ENCODE measurements at places on chromosomes 3 and 15.

DNA sequence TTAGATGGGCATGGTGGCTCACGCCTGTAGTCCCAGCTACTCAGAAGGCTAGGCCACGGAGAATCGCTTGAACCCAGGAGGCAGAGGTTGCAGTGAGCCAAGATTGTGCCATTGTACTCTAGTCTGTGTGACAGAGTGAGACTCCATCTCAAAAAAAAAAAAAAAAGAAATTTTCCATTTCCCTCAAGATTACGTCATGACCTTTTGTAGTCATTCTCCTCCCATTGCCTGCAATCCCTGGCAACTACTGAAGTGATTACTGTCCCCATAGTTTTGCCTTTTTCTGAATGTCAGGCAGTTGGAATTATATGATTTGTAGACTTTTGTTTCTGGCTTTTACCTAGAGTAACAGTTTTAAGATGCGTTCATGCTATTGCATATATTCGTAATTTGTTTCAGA is 28.0 kb downstream of the WDR76 start:
- no peak for DNase-seq

DNA sequence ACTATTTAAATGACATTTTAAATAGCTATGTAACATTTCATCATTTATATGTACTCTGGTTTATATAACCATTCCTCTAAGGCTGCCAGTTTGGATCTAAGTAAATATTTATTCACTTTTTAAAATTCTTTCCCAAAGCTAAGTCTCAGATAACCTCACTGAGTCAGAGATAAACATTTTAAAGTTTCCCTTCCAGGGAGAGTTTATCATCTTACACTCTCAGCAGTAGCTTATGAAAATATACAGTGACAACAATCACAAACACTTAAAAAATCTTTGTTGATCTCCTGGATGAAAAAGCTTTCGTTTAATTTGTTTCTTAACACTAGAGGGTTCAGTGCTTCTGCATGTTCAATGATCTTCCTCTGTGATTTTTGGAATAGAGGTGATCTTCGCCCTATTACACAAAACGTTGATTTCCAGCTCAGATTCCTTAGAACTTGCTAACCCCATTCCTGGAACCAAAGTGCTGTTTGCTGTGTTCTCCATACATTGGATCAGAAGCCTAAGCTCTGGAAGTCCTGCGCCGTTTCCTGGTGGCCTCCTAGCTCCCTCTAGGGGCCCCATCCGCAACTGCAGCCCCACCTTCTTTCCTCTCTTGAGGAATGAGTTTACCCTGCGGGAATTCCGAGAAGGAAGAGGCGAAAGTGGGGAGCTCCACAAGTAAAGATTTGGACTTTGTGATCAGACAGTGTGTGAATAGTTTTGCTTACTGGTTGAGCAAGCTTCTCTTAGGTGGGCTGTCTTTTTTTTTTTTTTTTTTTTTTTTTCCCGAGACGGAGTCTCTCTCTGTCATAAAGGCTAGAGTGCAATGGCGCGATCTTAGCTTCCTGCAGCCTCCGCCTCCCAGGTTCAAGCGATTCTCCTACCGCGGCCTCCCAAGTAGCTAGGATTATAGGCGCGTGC is 29.3 kb upstream of the SACM1L start:
- DNase-seq: peak; percentile 62

DNA sequence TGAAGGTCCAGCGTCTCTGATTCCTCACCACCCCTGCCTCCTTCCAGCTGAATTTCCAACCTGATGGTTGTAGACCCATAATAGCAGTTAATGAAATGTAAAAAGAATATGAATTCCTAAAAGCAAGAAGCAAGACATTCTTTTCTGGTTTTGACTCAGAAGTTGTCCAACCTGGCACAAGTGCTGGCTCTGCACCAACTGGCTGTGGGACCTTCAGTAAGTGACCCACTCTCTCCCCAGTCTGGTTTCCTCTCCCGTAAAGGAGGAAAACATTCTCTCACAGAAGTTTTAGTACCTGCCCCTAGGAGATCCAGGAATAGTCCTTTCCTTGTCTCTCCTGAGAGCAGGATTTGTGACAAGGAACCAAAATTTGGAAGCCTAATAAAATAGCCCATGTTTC is 236.9 kb upstream of the TRIM42 start:
- no peak for DNase-seq

- DNase-seq: no peak
These were observed 220.8 kb downstream of the MTHFS start for GRCh38 chr15:79675982-79676381.

DNA sequence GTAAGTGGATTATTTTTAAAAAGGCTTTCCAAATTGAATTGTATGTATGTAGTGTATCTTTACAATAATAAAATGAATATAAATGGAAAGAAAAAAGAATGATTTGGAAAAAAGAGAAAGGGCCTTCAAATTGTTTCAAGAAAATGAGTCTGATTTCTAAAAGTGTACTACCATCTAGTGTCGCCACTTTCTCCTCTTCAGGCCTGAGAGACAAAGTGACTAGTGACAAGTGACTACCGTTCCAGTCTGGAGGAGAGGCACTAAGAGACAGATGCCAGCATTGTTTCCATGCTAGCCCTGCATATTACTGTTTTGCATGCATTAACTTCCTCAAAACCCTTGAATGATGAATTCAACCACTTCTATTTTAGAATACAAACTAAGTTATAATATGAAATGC is 39.3 kb downstream of the P3H2 start:
- no peak for DNase-seq
